Right cardiac atrium (tissue), 5 donors: ENCODE measurements at places on chromosomes 16 and 17.

DNA sequence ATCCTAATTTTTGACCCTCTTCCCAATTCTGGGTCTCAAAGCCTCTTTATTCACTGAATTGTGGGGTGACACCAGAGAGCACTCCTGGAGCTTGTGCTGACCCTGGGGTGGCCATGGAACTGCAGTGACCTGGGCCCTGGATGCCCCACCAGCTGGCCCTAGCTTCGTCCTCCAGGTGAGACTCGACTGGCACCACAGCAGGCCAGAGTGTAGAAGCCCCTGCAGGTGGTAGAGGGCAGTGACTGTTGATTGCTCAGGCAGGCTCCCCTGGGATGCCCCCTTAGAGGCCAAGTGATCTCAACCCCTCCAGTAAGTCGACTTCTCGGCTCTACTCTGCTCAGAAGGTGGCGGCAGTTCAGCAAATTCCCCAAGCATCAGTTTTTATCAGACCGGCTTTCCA, 6.4 kb downstream of the FA2H start:
- no peak for DNase-seq

DNA sequence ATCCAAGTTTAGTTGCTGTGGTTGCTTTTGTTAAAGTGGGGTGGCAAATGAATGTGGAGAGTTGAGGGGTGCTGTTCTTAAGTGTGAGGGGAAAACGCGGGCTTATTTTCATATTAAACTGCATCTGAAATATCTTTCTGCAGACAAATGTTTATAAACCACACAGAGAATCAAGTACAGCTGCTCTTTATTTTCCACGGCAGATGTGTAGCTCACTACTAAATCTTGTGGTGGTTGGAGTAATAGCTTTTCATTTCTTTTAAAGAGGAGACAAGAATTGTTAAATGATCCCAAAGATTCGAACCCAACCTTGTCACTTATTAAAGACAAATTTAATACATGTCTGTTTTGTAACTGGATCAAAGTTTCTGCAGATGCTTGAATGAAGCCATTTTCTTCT, 2.1 kb downstream of the CLTC start:
- DNase-seq, result no peak

DNA sequence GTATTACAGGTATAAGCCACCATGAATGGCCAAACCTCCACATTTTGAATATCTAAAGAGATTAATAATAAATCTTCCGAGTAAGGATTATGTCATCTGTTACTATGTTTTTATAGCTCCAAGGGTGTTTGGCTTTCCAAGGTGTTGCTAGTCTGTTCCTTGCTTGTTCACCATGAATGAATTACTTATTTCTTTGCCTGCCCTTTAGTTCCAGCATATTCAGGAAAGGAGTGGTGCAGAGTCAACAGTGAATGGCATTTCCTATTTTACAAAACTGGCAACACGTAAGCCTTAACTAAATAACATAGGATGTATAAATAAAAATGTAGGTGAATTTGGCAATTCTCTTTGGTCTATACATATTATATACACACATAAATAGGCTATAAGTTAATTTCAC, 70.3 kb downstream of the MYO1D start:
- no peak for DNase-seq

GRCh38 chr16:4613636-4614570, 785 bp downstream of the UBALD1 start:
- DNase-seq, result peak; percentile 74

DNA sequence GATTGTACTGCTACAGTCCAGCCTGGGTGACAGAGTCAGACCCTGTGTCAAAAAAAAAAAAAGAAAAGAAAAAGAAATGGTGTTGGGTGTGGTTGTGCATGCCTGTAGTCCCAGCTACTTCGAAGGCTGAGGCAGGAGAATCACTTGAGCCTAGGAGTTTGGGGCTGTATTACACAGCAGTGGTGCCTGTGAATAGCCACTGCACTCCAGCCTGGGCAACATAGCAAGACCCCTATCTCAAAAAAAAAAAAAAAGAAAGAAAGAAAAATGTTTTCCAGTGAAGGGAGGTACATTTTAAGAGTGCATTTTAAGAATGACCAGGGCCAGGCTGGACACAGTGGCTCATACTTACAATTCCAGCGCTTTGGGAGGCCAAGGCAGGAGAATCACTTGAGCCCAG, 6.3 kb downstream of the ARL2BP start:
- DNase-seq, result no peak

DNA sequence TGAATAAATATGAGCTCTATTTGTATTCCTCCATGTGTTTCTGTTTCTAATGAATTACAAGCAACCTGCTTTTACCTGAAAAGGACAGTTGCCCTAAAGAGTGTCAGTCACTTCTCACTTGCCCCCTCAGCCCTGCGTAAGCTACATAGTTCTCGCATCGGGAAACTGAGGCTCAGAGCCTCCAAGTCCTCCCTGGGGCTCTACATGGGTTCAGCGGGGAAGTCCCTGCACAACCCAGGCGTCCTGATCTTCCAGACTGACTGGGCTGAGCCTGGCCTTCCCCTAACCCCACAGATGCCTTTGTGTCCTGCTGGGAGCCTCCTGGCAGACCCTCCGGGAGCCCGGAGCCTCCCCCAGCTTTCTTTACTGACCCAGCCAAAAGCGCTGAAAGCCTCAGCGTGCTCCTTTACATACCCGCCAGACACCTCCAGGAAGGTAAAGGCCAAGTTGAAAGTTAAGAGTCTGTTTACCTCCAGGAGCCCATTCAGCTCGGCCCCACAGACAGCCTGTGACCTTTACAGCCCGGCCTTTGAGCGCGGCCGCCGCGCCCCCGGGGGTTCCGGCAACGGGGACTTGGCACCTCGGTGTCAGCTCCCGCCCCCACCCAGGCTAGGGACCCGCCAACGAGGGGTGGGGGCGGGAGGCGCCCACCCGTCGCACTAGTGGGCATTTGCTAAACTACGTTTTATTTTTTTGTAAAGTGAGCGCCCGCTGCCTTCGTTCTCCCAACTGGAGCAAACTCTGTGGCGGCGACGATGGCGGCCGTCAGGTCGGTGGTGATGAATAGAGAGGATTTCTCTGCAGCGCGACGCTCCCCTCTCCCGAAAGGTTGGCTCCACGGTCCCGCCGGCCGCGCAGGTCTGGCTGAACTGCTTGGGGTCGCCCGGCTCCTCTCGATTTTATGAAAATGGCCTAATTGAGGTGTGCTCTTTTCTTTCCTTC, 4.4 kb upstream of the HOXB13 start:
- no peak for DNase-seq

DNA sequence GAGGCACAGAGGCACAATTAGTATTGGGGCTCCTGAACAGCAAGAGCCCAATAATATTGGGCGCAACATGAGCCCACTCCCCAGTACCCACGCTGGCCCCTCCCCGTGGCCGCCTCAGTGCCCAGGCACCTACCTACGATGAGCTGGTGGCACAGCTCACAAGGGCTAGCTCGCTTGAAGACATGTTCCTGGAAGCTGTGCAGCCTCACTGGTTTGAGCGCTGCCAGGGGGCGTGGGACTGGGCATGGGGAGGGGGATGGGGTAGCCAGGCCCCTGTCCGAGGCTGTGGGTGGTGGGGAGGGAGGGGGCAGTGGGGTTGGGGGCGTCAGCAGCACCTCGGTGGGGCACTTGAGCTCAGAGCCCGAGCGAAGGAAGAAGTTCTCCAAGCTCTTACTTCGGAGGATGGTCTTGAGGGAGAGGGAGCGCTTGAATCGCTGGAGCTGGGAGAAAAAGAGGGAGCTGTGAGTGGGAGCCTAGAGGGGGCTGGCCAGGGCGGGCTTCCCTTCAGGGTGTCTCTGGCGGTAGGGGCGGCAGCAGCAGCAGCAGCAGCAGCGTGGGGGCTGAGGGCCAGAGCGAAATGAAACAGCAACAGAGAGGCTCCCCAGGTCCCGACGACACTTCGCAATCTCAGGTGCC, 7.9 kb downstream of the STAC2 start:
- no peak for DNase-seq

DNA sequence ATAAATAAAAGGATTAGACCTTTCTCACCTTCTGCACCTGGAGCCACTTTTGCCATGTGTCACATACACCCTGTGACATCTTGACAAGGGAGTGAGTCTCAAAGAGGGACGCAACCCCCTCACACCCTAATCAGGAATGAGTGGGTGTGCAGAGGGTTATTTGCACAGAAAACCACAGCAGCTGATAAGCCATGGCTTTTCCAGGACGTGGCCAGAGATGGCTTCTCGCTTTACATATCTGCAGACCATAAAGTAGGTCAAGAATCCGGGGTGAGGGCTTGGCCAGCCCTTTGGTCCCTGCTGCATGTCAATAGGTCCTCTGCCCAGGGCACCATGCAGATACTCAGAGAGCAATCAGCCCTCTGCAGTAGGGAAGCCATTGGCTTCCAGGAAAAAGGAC, 2.4 kb upstream of the CD300LF start:
- DNase-seq, result no peak

DNA sequence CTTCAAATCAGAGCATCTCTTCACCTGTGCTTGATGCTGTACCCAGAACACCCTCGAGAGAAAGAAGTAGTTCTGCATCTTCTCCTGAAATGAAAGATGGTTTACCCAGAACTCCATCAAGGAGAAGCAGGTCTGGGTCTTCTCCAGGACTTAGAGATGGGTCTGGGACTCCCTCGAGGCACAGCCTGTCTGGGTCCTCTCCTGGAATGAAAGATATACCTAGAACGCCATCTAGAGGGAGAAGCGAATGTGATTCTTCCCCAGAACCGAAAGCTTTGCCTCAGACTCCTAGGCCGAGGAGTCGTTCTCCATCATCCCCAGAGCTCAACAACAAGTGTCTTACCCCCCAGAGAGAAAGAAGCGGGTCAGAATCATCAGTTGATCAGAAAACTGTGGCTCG, 12.3 kb downstream of the SRRM2 start:
- DNase-seq, result no peak

- no peak for DNase-seq
Observed at GRCh38 chr17:9205520-9206409, 184.5 kb downstream of the NTN1 start.

- no peak for DNase-seq
Observed at GRCh38 chr16:19463468-19464315, 46.0 kb downstream of the TMC5 start.

DNA sequence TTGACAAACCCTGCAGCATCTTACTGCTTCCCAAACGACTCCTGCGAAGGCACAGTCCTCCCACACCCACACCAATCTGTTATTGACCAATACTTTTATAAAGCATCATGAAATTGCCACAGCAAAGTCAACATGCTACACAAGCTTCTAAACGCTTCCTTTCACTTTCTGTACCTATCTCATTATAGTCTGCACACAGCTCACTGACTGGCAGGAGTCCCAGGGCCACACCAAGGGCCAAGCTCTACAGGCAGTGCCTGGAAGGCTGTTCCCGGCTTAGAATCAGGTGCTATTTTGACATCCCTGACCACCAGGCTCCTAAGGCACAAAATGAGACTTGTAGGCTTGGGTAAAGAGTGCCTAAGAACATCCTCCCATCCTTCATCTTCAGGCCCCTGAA, 39.5 kb downstream of the USP7 start:
- DNase-seq, result peak; percentile 55

GRCh38 chr17:1005361-1005946, 8.5 kb downstream of the TIMM22 start:
- peak; percentile 91 for DNase-seq

DNA sequence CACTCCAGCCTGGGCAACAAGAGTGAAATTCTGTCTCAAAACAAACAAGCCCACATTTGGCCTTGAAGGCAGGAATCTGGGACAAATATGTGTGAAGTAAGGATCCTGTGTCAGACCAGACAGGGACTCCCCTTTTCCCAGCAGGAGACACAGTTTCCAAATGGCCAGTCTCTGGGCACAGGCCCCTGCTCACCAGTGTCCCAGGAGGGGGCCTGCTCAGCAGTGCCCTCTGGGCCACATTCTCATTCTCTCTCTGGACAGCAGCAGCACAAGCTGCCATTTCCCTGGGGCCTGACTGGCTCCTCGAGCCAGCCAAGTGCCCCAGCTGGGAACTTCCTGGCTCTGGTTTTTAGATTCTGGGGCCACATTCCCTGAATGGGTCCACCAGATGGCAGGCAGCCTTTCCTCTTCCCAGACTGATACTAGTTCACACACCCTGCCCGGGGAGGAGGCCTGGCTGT, 11.7 kb upstream of the MNT start:
- no peak for DNase-seq

GRCh38 chr16:56357241-56357764, 68.0 kb downstream of the AMFR start:
- no peak for DNase-seq

DNA sequence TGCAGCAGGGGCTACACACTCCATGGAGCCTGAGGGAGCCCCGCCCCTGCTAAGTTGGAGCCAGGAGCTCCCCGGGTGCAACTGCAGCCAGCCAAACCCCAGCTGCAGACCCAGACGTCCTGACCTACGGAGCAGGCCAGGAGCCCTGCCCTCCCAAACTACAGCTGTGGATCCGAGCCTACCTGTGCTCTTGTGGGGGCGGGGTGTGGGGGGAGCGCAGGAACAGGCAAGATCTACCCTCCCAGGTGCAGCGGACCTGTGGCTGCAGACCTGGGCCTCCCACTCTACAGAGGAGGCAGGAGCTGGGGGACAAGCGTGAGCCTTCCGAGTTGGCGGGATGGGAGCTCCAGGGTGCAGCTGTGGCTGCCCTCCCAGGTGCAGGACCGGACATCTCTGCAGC, 29.7 kb upstream of the MYLK3 start:
- no peak for DNase-seq

DNA sequence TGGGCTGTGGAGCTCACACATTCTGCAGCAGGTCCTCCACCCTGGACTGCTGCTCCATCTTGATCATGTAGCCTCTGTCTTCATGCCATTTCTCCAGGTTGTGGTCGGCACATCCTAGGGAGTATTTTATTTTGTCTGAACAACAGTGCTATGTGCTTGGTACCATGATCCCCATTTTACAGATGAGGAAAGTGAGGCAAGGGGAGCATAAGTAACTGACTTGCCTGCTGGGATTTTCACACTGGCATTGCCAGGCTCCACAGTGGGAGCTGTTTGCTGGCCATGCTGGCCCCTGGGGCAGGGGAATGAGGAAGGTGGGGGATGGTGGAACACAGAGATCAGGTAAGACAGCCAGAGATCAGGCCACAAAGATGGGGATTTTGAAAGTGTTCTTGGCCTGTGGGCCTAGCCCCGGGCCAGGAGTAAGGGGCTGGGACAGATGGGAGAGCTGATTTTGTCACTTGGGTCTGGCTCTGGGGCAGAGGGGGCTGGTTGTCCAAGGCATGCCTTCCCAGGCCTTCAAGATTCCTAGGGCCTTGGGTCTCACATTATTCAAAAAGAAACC, 9.3 kb upstream of the ZNF500 start:
- no peak for DNase-seq
